ENCODE measurements at places on chromosomes 3 and 15.

GRCh38 chr15:56598991-56599390 lies 134.1 kb upstream of the MNS1 start:
- DNase-seq, result no peak

GRCh38 chr3:128787256-128788253 lies 61.6 kb downstream of the RAB7A start:
- DNase-seq, result no peak

DNA sequence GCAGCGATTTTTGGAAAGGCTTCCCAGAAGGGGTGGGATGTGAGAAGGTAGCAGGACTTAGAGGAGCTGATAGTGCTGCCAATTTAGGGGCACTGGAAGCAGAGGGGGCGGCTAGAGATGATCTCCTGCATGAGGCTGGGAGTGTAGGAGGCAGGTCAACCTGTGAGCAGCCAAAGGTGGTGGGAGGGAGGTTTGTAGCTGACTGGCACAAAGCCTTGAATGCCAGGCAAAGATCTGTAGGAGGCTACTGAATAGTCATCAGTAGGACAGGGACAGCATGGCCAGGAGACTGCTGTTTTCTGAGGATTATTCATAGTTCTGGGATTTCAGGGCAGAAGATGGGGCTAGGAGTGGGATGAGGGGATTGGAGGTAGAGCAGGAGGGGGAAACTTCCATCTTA lies 2.2 kb downstream of the SCAMP5 start:
- DNase-seq, result no peak

DNA sequence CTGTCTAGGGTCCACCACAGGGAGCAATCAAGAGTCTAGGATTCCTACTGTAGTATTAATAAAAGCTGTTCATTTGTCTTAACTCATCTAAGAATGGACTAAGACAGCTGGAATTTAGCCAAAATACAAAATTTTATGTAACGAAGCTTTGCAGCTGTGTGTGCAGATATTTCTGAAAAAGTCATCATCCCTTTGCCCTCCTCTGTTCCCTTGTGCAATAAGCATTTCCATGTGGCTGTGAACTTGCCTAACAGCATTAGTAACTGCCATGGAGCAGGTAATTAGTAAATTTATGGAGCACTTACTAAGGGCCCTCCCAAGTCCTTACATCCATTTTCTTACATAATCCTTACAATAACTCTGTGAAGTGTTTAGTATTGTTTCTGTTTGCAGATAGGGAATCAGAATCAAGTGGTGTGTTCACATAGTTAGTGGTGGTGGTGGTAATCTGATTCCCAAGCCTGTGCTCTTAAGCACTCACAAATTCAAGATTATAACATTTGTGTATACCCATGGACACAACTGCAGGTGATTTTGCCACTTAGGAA lies 114.5 kb downstream of the RARB start:
- DNase-seq, result no peak
